8988T (cell line): ENCODE measurements at places on chromosomes 12 and 14.

DNA sequence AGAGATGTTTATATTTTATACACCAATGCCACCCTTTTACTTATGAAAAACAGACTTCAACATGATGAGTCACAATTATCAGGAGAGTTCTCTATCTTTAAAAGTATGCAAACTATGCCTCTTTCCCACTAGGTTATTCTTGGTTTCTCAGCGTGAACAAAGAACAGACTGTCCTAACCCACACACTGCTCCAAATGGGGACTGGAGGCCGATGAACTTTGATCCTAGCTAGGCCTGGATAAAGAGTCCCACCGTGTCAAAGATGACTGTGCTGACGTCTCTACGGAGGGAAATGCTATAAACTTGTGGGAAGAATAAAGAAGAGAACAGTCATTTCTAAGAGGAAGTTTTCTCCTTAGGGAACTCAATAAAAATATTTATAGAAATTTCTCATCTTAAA is 160.1 kb downstream of the EPS8 start:
- DNase-seq, result no peak

- DNase-seq, result no peak
These were observed 43.7 kb upstream of the KICS2 start for GRCh38 chr12:64265839-64266238.

GRCh38 chr14:68473794-68474193 is 319.1 kb downstream of the ZFP36L1 start:
- no peak for DNase-seq

DNA sequence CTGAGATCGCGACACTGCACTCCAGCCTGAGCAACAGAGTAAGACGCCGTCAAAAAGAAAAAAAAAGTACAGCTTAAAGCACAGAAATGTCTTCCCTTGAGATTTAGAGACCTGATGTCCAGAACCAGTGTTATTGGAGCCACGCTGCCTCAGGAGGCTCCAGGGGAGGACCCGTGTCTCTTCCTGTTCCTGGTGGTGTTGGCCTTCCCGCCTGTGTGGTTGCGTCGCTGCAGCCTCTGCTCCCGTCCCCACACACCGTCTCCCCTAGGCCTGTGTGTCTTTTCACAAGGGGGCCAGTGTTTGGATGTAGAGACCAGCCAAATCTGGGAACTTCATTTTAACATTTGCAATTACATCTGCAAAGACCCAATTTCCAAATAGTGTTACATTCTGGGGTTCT is 8.6 kb upstream of the FBRSL1 start:
- no peak for DNase-seq

- DNase-seq, result no peak
These were observed 46.5 kb upstream of the KCNMB4 start for GRCh38 chr12:70319605-70320004.

- no peak for DNase-seq
These were observed 99.2 kb downstream of the PIWIL1 start for GRCh38 chr12:130436741-130437501.

GRCh38 chr12:123062681-123063486 is 82.4 kb downstream of the ARL6IP4 start:
- DNase-seq, result no peak
